ENCODE measurements at places on chromosomes 7 and 10. TPM values are rescaled to one million over a fixed set of nuclear protein-coding genes. Genes with fewer than 3 reads are reported as not detected.

POLR2J2 gene
- 5.7 TPM for total RNA-seq

DNA sequence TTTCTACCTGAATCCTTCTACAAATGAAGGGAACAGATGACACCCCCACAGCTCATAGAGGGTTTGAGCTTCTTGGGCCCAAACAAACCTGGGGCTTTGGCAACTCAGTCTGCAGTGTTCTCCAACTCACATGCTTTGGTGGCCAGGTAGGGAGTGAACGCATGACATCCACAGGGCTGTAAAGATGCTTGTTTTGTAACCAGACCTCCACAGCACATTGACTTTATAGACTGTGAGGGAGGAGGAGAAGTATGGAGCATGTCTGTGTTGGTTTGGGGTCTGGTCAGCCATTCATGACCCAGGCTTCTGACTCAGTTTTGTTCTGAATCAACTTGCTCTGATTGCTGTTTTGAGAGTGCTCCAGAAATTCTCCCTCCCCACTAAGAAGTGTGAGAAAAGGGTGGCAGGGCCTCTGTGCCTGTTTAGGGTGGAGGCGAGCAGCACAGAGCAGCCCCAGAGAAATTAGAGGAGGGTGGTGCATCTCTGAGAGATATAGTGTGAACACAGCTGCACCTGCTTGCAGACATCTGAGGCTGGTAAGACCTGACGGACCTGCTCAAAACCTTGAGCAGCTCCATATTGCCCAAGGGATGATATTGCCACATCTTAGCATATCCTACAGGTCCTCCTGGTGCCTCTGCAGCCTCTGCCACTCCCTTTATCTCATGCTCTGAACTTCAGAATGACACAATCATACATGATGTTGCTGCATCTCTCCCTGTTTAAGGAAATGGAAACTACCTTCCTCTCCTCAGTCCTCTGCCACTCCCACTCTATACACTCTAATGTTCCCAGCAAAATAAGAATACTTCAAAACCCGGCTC lies 287.7 kb downstream of the ABCA13 start:
- DNase-seq: no peak

MMP21 gene
- 0.11 TPM for total RNA-seq

- DNase-seq: no peak
Measured at GRCh38 chr7:107138696-107139420, 29.9 kb upstream of the HBP1 start.

STEAP4 gene
- 1.4 TPM for total RNA-seq

SORCS3 gene
- total RNA-seq: 0.25 TPM

UBTD1 gene
- total RNA-seq: 7.5 TPM

DNA sequence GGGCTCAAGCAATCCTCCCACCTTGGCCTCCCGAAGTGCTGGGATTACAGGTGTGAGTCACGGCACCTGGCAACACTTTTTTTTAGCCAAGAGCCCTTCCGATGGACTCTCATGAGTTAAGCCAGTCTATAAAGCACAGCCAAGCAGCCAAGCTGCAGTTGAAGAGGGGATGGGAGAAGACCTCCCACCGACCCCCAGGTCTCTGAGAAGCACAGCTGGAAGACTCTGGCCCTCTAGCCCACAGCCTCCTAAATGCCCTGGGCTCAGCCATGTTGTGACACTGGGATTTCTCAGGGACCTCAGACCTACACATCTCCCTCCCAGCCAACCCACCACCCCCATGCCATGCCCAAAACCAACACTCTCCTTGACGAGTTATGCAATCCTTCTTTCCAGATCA lies 31.1 kb downstream of the CALML3 start:
- peak; percentile 15 for DNase-seq

DNA sequence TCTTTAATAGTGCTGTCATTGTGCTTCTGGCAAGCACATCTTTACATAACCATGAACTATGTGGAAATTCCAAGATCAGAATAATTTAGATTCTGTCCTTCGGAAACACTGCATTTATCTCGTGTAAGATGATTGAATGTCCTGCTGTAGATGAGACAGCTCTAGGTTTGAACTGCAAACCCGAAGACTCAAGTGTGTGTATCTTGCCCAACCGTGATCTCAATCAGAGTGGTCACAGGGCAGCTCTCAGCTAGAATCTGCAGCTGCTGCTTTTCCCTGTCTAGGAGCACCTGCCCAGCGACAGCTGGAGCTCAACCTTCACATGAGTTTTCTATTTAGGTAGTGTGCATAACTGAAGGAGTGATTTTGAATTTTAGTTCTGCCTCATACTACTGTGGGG lies 17.5 kb upstream of the KIF20B start:
- DNase-seq: no peak

LRRC4 gene
- 2.8 TPM for total RNA-seq

PDK4 gene
- 67.8 TPM for total RNA-seq

DNA sequence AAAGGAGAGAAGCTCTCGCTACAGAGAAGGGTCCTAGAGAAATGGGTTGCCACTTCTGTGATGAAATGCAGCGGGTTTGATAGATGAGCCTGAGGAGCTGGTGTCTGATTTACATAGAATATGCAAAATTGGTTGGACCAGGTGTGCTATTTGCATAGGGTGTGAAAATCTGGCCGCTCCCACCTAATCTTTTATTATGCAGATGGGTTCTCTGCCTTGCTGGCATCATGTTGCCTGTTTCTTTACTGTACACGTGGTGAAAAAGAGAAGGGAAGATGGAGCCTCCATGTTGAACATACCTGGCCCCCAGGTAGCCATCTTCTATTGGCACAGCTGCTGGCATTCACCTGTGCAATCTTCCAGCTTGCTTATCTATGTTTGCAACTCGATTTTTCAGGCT lies 212.2 kb downstream of the ANKRD7 start:
- no peak for DNase-seq
